ENCODE measurements at places on chromosomes 12 and 14.

DNA sequence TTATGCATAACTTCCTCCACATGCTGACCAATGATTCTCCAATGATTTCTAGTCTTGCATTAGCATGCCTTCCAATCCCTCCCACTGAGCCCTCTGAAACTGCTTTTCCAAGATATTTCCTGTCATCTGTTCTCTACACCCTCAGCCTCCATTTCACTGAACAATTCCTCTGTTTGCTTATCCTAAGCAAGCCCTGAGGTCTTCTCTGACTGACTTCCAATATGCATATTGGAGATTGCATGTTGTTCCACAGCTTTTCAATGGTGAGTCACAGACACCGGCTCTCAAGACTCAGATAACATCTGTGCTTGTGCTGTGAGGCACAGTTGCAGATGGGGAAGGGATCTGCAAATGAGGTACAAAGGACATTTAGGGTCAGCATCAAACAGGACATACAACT is 141.0 kb downstream of the SLC16A7 start:
- no peak for DNase-seq

- DNase-seq: peak; percentile 72
These were observed 127.7 kb downstream of the SNAPC1 start for GRCh38 chr14:61889914-61890351.

DNA sequence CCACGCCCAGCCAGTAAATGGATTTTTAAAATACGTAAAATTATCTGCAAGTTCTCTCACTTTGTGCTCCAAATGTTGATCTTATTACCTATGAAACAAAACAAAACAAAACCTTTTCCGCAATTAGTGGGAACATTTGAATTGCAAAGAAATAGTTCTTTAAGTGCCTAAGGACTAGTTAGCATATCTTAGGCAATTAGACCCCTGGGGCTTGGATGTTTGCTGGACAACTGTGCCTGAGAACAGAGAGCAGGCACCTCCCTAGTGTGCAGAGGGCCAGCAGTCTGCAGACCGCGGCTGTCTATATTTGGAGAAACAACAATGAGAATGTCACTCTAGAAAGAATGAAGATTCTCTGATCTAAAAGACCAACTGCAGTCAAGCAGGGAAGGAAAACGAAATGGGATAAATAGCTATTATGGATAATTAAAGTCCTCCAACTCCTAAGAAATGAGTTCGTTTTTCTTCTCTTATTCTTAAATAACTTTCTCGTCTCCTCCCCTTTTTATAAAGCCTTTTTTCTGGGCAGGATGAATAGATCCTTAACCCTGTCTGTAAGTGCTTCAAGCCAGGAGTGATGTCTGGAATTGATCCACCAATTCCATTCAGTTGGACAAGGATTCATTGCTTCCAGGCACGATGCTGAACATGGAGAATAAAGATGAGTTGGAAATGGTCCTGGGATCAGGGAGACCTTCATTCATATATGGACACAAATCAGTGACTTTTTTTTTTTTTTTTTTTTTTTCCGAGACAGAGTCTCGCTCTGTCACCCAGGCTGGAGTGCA is 16.2 kb downstream of the SLC17A8 start:
- no peak for DNase-seq

DNA sequence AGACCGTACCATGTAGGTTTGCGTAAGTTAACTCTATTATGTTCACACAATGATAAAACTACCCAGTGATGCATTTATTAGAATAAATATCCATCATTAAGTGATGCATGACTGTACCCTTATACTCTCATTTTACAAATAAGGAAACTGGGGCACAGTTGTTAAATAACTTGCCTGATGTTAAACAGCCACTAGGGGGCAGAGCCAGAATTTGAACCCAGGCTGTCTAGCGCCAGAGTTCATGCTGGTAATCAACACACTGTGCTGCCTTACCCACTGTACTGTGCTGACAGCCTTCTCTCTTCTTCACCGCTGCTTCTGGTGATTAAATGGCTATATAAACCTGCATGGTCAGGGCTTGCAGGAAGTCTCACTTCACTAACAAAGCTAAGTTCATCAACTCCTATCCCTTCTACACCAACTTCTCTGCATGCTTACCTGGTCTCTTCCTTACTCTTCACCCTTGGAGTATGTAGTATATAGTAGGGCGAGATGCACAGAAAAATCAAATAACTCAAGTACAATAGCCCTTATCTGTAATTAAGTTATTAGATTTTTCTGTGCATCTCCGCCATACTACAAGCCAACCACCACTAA is 43.6 kb upstream of the APPL2 start:
- peak; percentile 35 for DNase-seq

DNA sequence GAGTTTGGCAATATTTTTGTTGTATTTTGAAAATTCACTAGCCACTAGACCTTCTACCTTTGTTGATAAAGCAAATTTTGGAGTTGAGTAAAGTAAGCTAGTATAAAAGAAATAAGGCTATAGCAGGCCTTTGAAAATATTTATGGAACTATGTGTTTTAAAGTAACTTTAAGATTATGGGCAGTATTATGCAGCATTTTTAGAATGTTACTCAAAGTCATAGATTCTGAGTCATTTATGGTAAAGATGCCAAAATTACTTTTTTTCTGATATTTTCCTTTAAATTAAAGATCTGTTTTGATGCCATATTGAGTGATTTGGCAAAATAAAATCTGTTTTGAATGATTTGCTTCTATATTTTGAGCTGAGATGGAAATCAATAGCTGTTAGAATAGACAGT is 57.2 kb downstream of the SYNE2 start:
- no peak for DNase-seq

- no peak for DNase-seq
These were observed 14.5 kb downstream of the CFAP73 start for GRCh38 chr12:113164014-113164413.
